ENCODE measurements at places on chromosomes 7 and 10. TPM values are rescaled to one million over a fixed set of nuclear protein-coding genes. Genes with fewer than 3 reads are reported as not detected.

Gene ZC3HAV1
- 41.3 TPM for total RNA-seq

Gene AKR1C4
- not detected for total RNA-seq

Gene SLC18A2
- total RNA-seq = 0.73 TPM

Gene CYP26C1
- total RNA-seq = 0.15 TPM

Gene PTPRN2
- total RNA-seq = 1.6 TPM

Gene PCGF6
- total RNA-seq = 14.5 TPM
